ENCODE measurements at places on chromosomes 11 and 22.

DNA sequence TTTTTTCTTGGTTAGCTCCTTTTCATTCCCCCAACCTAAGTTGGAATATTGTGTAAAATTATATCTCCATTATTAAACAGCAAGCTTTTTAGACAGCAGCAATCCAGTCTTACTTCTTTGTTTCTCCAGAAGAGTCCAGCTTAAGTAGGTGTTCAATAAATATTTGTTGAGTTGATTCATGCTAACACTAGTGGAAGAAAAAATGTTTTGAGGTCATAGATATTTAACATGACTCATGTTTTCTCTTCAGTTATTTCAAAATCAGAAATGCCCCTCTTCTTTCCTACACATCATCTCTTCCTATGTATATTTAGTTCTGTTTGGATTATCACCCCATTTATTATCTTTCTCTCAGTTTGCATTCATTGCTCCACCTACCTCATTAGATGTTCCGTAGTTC lies 20.3 kb downstream of the CCDC83 start:
- DNase-seq = peak; percentile 79

GRCh38 chr22:35452810-35453743 lies 53.1 kb downstream of the MCM5 start:
- no peak for DNase-seq

- no peak for DNase-seq
Observed at GRCh38 chr11:1934335-1935155, 12.6 kb upstream of the MRPL23 start.

- peak; percentile 26 for DNase-seq
Observed at GRCh38 chr11:103109818-103110388, 677 bp downstream of the DYNC2H1 start.

DNA sequence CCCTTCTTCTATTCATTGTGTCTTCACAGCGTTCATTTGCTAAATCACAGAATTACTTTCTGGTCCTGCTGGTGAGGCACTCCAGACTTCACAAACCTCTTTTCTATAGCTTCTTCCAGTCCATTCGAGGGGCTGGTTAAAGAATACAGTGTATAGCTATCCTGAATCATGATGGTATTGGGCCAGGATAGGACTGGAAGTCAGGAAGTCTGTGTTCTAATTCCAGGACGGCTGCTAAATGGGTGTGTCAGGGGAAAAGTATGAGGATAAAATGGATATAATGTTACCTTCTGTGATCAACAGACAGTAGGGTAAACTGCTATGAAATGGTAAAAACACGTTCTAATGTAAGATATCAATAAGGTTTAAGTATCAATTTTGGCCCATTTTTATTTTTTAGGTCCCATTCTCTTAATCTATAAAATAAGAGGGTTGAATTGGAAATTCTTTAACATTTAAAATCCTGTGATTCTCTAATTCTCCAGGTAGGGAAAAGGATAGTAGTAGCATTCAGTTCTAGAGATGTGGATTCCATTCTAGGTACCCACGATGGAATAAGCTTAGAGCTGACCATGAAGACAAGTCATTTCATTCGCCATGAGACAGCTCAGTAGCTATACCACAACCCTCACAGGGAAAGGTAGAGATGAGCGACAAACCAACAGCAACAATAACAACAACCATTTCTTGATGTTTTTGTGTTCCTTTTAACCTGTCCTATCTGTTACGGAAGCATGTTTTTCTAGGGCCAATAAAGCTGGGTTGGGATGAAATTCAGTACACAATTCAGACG lies 96.1 kb downstream of the SLC1A2 start:
- peak; percentile 17 for DNase-seq

- DNase-seq = peak; percentile 91
Observed at GRCh38 chr11:65492637-65493366, 6.0 kb upstream of the MALAT1 start.

- no peak for DNase-seq
Observed at GRCh38 chr11:94199136-94200130, 70.8 kb downstream of the PANX1 start.

- peak; percentile 0 for DNase-seq
Observed at GRCh38 chr11:116312570-116313391, 460.0 kb downstream of the BUD13 start.

- no peak for DNase-seq
Observed at GRCh38 chr11:114056409-114056808, 3.1 kb upstream of the ZBTB16 start.

DNA sequence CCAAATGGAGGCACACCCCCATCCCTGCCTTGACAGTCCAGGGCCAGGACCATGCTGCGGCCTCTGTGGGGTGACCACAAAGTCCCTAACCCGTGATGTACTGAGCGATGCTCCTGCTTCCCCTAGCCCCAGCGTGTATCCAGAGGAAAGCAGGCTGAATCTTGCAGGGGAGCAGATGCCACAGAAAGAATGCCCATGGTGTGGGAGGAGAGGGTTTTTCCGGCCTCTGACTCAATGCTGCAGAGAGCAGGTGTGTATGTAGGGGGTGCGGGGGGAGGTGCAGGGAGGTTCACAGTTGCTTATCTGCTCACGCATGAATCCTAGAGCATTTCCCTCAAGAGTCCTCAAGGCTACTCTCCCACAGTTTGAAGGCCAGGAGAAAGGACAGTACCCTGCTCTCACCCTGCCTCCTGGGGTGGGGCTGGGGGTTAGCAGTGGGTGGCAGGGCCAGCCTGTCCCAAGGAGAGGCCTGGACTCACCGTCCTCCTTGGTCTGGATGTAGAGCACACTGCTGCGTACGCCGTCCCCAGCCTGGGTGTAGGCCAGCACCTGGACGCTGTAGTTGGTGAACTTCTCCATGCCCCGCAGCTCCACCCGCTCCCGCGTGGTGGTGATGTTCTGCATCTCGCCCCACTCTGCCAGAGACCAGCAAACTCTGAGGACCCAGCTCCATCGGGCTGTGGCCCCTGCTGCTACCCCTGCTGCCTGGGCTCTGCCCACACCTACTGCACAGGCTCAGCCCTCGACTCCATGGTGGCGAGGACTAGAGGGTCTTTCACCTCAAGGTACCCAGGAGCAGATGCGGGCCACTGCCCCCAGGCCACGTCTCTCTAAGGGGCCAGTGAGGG lies 130.8 kb downstream of the CEP164 start:
- DNase-seq = no peak

DNA sequence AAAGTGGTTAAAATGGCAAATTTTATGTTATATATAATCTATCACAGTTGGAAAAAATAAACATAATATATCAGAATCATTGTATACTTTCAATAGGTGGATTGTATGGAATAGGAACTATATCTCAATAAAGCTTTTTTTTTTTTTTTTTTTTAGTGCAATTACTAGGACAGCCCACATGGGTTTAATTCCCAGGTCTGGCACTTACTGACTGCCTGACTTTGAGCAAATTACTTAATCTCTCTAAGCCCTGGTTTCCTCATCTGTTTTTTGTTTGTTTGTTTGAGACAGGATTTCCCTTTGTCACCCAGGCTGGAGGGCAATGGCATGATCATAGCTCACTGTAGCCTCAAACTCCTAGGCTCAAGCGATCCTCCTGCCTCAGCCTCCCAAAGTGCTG lies 26.1 kb upstream of the BAIAP2L2 start:
- no peak for DNase-seq

DNA sequence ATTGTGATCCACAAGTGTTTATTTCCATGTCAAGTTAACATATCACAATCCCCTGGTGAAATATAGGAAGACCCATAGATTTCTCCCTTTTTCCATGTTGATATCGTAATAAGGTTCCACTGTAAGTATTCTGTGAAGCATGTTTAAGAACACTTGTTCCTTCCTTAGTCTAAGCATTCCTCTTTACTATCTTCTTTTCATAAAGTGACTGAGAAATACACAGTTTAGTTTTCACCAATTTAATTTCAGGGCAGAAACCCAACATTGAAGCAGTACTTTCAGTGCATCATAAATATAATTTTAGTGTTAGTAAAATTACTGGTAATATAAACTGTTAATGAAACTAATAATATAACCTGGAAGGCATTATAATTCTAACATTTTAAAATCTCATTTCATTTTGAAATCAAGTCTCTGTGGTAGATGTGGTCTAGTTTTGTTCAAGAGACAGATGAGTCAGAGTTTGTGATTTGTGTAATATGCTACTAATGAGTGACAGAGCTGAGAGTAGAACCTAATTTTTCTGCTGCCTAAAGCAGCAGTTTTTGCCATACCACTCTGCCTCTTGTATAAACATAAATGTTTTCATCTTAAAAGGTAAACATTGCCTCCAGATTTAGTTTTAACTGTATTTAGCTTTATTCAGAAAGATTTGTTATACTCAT lies 79.4 kb downstream of the ATM start:
- peak; percentile 80 for DNase-seq

- peak; percentile 56 for DNase-seq
Observed at GRCh38 chr11:65776196-65776595, 4.6 kb downstream of the AP5B1 start.

- DNase-seq = no peak
Observed at GRCh38 chr11:86211619-86212018, 32.9 kb upstream of the EED start.

GRCh38 chr11:127648583-127648982 lies 648.0 kb upstream of the KIRREL3 start:
- DNase-seq = no peak

GRCh38 chr11:32115446-32115845 lies 24.6 kb downstream of the RCN1 start:
- no peak for DNase-seq

DNA sequence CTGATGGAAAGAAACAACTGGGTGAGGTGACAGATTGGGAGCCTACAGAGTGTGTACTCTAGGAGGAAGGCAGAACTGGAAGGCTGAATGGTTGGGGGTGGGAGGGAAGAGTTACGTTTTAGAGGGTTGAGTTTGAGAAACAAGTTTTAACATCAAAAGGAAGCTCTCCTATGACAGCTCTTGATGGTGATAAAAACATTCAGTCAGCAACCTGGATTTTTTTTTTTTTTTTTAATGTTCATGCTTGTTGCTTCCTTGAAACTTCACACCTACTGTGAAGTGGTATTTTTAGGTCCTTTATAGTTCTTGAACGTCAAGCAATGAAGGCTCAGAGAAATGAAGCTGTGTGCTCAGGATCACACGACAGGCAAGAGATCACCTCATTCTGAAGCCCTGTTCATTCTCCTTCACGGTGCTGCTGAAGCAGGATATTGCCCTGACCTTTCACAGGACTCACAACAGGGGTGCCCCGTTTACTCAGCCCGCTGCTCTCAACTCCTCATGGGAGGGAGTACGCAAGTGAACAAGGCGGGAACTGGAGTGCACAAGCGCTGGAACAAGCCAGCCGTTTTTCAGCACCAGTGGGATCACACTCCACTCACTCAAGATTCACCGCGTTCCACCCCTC lies 1.6 kb upstream of the TMEM109 start:
- DNase-seq = no peak

GRCh38 chr11:85316967-85317366 lies 310.2 kb downstream of the DLG2 start:
- DNase-seq = no peak
